ENCODE measurements at places on chromosomes 6 and 20.

DNA sequence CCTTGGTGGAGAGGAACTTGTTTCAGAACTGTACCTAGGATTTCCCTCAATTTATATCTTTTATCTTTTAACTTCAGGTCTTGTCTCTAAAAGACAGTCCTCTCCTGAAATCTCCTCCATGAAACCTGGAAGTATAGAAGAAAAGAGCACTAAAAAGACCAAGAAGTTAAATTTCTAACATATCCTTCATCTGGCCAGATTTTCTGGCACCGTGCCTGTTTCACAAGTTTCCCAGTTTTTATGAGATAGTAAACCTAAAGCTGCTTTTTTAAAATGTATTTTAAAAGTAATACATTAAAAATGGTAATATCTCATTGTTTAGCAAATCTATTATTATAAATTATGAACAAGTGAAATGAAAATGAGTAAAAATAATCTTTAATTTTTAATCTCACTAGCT, 348.3 kb upstream of the RSPO3 start:
- DNase-seq = no peak

GRCh38 chr6:51843456-51844056, 243.9 kb downstream of the PKHD1 start:
- no peak for DNase-seq

DNA sequence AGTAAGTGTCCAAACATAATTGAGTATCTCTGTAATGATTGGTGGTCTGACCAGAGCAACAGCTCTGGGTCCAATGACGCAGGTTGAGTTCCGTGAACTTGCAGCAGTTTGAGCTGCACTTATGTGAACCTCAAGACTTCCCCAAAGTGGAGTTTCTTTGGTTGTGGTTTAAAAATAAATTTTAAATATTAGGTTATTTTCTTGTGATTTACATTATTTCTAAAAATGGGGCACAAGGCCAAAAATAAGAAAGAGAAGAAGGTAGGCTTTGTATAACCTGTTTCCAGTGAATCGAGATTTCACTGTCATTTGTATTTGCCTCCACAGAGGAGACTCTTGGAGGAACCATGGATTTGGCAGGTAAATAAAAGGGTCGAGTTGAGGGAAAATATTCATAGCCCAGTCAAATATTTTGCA, 166.4 kb upstream of the ZNF217 start:
- DNase-seq = no peak

DNA sequence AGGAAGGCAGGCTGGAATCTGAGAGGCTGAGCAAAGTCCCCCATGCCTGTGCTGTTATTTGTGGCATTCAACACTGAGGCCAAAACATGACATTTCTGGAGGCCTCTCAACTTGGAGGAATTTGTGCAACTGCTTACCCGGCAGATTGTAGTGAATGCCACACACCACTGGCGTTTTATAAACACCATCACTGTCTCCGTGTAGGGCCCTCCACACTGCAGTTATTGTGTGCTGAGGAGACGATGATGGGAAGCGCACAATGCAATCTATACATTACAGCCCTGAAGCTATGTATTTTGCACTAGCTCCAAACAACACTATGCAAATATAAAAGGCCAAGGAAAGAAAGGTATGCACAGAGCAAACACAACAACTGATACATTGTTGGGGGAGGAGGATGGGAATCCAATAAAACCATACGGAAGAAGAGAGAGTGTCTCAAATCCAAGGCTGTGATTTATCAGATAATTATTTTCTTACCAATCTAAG, 106.5 kb downstream of the SMLR1 start:
- no peak for DNase-seq

DNA sequence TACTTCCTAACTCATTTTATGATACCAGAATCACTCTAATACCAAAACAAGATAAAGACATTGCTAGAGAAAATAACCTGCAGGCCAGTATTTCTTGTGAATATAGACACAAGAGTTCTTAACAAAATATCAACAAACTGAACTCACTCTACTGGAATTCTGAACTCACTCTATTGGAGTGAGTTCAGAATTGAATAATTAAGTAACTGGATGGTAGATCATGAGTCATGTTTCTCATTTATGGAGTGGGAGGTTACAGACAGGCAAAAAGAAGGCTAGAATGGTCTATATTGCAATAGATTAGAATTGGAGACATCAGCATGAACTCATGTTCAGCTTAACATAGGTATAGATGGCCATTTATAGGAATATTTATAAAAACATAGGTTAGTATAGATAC, 26.6 kb upstream of the C6orf58 start:
- no peak for DNase-seq

DNA sequence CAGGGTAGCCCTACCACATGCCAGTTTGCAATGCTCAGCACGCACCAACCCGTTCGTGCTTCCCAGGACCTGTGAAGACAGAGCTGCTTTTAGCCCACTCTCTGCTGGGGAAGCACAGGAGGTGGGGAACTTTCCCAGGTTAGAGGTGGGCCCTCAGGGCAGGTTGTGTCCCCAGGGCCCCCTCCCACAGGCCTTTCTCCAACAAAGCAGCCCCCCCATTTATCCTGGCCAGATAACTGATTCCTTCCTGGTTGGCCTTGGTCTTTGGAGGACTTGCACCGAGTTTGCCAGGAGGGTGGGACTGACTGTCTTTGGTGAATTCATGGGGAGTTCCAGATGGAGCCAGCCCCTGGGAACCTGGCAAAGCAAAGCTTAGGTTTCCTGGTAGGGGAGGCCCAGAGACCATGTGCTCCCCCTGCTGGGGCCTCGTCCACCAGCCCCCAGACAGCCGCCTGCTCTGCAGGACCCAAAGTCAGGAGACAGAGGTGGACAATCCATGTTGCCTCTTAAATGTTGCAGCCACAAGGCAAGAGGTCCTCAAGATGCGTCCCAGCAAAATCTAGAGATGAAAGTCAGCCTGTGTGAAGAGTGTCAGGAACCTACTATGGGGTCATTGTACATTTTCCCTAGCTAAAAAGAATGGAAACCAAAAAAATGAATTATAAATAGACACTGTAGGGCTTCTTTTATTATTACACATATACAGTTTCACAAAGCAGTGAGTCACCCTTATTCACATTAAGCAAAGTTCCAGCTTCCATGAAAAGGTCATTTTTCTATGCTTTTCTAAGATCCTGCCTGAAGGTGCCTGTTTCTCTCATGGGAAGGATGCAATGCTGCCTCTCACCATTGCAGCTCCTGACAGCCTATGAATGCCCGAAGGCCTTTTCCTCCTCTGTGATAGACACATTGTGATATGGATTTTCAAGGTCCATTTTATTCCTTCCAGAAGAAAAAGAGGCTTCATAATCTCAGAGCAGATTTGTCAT, 497.8 kb downstream of the PREX1 start:
- no peak for DNase-seq

- DNase-seq = peak; percentile 50
These were observed 98.5 kb downstream of the LY86 start for GRCh38 chr6:6686748-6687601.

DNA sequence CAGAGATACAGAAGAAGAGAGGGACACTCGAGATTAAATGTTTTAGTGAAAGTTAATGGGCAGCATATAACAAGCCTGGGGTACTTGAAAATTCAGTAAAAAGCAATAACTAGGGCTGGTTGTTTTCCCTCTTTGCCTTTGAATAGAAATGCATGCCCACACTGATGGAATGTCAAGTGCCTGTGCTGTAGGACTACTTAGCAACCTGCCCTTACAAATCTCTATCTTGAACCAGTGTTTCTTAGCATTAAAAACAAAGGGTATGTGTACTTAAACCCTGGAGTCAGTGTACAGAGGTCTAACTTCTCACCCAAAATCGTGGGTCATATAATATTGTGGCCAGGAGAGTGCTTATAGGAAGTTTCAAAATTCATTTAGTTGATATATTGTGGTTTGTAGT, 37.1 kb downstream of the RNF144B start:
- no peak for DNase-seq

DNA sequence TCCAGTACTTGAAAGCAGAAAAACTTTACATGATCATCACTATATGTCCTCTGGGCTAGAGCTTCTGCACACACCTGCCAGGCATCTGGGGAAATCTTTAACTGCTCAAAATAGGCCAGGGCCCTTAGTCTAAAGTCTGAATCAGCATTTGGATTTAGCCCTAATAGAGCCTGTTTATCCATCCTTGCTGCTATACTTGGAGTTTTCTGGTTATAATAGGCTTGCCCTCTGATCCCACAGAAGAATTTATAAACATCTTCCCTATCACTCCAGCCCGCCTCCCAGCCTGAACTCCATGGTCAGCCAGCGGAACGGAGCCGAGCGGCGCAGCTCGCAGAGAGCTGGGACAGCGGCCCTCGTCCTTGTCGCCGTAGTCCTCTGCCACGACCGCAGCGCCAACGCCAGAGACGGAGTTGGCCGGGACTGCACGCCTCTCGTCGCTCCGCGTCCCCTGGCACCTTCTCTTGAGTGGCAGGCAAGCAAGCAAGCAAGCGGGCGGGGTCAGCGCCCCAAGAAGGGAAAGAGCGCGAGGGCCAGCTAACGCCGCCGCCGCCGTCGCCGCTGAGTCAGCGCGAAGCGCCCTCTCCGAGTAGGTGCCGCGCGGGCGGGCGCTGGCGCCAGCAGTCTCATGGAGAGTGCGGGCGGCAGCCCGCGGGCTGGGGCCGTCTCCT, 25.4 kb upstream of the ASIP start:
- peak; percentile 31 for DNase-seq

GRCh38 chr20:347317-347639, 367 bp downstream of the NRSN2 start:
- DNase-seq = no peak

All from activated CD4-positive, alpha-beta T cell treated with anti-CD3 and anti-CD28 coated beads for 4 hours (primary cell).